ENCODE measurements at places on chromosomes 5 and 9.

DNA sequence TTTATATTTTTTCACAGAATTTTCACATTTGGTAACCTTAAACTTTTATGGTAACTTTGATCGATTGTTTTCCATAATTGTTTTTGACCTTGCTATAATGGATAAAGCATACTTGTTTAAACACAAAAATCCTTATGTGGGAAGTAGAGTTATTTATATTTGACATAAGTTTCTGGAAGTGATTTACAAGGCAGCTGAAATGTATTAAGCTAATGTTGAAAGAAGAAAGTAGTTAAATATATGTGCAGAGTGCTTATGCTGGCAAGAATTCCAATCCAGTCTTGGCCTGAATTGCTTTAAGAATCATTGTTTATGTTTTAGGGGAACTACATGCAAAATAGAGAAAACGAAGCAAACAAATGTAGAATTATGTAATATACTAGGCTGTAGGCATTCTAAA lies 763.6 kb downstream of the TAF11L14 start:
- no peak for DNase-seq

DNA sequence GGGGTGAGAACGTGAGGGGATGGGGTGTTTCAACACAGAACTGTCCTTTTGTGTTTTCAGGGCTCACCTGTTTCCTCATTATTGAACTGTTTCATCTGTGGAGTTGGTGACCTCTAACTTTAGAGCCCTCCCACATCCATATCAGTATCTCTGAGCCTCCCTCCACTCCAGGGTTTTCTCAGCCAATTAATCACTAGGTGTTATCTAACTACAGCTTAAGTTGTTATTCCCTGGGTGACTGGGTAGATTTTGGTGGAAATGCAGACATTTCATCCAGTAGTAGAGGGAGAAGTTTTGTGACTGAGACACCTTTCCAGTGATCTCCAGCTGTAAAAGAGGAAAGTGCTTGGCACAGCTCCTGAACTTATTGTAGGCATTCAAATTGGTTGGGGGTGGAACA lies 23.7 kb downstream of the PPP3R2 start:
- DNase-seq = no peak

DNA sequence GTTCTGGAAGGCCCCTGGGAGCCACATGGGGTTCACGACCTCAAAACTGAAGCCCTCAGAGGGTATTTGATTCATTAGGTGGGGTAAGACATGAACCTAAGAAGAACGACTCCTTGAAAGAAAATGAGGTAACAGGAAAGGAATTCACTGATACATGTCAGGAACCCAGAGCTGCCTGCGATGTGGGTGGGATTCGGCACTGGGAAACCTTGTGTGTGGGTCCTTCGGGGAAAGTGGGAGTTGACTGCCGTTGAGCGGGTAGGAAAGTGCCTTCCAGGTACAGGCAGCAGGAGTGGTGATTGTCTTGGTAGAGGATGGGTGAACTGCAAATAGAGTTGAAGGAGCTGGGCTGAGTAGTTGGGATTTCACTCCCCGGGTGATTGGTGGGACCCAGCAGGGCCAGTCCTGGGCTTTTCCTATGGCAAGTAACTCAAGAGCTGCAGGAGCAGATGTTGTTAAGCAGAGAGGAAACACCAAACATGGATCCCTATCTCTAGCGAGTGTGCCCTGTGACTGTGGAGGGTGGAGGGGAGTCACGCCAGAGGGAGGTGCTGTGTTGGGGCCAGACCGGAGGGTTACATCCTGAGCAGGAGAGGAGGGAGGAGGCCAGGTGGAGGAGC lies 30.8 kb downstream of the ANKRD33B start:
- DNase-seq = no peak

- no peak for DNase-seq
These were observed 356.4 kb upstream of the CCNH start for GRCh38 chr5:87769157-87769556.

DNA sequence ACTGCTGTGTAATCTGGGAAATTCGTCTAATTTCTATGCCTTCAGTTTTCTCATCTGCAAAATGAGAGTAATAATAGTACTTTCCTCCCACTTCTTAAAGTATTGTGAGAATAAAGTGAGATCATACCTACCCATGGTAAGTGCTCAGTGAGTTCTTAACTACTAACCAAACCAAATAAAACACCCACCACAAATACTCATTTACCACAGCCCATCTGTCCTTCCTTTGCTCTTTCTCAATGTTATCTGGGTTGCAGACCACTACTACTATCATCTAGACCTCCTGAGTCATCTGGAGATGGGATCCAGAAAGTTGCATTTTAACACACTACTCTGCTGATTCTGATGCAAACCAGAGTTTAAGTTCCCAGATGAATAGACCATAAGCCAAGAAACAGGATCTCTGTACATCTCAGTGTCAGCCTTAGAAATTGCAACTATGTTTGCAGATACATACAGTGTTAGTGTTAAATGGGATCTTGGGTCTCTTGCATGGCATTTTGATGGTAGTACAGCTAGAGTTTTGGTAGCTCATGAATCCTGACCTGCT lies 105.4 kb upstream of the ATP10B start:
- no peak for DNase-seq

- peak; percentile 63 for DNase-seq
These were observed 61.0 kb downstream of the ARL15 start for GRCh38 chr5:54249210-54250028.

DNA sequence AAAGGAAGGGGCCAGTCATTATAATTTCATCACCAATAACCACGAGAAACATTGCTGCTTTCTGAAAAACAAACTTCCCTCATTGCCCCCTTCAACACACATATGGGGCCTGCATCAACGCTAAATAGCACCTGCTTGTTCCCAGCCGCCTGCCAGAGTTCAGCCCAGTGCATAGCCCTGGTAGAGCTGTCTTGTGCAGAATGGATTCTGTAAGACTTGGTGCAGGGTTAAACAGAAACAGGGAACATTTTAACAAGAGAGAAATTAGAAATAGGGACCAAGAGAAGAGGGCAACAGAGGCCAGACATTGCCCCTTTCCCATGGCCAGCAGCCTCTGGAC lies 56.7 kb downstream of the UBE2QL1 start:
- DNase-seq = no peak

DNA sequence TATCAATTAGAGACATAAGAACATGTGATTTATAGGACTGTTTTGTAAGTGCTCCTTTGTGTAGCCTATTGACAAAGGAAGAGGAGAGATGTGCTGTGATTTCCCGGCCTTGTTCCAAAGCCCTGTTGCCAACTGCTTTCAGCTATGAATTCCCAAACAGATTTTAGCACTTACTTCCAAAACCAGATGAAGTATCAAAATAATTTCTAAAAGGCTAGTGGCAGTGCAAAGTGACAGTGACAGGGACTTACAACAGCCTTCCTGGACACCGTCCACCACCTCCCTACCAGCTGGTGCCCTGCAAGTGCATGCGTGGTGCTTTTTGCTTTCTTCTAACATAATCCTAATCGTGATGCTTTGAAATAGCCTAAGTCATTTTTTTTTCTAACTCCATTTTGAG lies 254.1 kb upstream of the ACTBL2 start:
- DNase-seq = no peak

- no peak for DNase-seq
These were observed 30.8 kb upstream of the NIM1K start for GRCh38 chr5:43161244-43161643.

DNA sequence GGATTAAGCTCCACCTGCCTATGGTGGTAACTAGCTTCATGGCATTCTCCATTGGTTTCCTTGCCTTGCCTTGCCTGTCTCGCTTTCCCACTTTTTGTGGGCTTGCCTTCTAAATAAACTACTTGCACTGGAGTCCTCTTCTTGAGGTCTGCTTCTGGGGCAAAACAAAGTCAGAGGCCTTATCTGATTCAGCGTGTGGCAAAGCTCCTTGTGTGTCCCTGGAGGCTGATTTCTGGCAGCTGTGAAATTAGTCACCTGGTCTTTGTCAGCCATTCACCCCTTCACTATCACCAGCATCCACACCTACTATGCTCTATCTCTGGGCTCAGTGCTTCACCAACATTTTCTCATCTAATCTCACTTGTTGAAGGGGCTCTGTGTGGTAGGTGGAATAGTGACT lies 176.2 kb downstream of the SEC61B start:
- no peak for DNase-seq

DNA sequence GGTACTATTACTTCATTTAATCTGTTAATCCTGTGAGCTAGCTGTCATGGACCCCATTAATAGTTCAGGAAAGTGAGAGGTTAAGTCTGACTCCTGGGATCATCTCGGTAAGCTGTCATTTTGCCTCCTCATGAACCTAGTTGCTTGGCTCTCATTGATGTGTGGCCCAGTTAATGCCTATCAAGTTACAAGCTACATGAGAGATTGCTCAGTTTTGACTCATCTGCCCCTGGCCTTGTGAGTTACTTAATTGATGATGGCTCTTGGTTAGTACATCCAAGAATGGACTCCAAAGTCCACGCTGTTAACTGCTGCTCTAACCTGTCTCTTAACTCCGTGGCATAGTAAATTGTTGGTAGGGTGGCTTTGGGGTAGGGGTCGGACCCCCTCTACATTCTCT lies 23.9 kb downstream of the LARP1 start:
- DNase-seq = peak; percentile 36

DNA sequence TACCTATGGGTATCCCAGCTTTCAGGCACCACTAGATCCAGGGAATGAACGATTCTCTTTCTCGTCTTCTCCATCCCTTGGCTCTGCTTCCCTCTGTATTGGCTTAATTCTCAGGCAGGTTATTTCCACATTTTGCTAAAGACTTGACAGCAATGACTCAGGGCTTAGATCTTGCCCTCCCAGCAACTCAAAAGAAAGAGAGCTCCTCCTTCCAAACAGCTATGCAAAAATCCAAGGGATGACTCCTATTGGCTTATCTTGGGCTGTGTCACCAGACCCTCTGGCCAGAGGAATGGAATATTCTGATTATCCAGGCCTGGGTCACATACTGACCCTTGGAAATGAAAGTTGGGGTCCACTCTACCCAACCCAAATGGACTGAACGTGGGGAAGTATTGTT lies 270.2 kb downstream of the NTRK2 start:
- DNase-seq = no peak

DNA sequence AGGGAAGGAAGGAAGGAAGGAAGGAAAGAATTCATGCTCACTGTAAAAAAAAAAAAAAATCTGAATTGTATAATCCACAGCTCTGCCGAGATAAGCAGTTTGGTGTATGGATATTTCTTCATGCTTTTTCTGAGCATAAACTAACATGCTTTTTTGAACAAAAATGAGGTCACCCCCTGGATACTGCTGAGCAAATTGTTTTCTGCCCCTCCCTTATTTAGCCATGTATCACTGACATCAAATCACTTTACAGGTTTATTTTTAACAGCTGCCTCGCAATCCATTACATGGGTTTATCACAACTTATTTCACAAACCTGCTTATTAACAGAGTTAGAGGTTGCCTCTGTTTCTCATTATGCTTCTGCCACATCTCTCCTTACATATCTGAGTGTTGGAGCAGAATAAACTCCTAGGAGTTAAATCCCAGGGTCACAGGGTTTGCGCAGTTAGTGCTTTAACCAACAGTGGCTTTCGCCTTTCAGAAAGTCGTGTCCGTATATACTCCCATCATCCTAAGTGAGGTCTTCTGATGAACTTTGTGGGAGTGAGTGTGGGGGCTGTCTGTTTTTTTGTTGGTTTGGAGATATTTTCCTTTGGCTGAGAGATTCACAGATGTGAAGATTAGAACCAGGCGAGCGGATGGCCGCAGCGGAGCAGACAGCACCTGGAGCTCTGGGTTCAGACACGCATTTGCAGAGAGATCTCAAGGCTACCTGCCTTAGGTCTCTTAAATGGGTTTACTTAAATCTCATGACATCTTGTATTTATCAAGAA lies 57.7 kb downstream of the AK8 start:
- DNase-seq = no peak

- no peak for DNase-seq
These were observed 220.9 kb downstream of the MAPKAP1 start for GRCh38 chr9:125486152-125486508.

GRCh38 chr5:29894668-29895067 lies 1298.8 kb upstream of the CDH6 start:
- DNase-seq = no peak

- DNase-seq = no peak
These were observed 90.1 kb downstream of the MPDZ start for GRCh38 chr9:13189362-13189761.

DNA sequence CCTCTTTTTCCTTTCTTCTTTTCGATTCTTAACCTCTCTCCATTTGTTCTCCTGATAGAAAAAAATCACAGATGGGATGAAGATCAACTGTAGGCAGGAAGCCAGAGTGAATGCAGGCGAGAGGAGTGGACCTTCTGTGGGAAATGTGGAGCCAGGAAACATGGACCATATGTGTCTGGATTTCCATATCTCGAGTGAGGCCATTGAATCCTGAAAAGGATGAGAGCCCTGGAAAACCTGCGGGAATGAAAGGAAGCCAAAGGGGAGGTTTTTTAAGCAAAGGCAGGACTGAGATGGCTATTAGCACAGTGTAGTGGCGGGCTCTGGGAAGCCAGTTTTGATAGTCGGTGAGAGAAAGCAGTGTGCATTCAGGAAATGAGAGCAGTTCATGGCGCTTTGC lies 139.5 kb upstream of the C9orf72 start:
- no peak for DNase-seq

GRCh38 chr9:125805057-125805456 lies 57.9 kb downstream of the PBX3 start:
- no peak for DNase-seq

DNA sequence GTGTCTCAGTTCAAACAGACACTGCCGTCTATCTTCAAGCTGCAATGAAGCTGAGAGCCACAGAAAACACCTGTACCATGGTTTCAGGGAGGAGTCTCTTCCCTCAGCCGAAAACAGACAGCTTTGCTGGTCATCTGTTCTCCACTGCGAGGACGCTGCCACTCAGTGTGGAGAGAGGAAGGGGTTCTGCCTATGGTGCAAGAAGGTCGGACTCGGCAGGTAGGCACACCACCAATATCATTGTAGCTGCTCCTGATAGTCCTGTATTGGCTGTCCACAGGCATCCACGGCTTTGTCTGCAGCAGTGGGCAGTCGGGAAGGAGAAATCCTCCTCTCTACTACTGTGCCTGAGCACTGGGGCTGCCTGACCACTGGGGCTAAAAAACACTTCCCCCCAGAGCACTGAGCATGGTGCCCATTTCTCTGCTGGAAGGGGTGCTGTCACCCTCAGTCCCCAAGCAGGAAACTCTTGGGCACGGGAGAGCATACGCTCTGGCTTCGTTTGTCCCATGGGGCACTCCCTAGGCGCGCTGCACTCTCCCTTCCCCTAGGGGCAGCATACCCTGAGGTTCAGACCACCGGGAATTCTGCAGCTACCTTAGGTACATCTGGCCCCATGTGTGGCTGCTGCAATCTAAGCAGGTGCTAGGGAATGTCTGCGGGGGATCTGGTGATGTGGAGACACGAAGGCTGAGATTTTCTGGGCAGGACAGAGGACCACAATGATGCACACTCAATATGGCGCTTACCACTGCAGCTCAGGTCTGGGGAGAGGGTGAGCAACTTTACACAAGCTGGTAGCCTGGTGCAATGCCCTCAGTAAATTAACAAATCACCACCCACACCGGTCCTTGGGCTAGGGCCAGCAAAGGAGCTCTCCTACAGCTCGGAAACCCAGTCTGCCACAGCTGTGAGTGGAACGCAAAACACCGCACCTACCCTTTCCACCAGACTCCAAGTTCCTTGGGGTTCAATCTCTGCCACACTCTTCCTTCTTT lies 880.9 kb upstream of the SEMA6A start:
- DNase-seq = no peak

GRCh38 chr5:35131723-35132122 lies 84.0 kb upstream of the AGXT2 start:
- DNase-seq = no peak
